Ascending aorta (tissue), 2 donors: ENCODE measurements at places on chromosomes 2 and 18. TPM values are rescaled to one million over a fixed set of nuclear protein-coding genes. Genes with fewer than 3 reads are reported as not detected.

DNA sequence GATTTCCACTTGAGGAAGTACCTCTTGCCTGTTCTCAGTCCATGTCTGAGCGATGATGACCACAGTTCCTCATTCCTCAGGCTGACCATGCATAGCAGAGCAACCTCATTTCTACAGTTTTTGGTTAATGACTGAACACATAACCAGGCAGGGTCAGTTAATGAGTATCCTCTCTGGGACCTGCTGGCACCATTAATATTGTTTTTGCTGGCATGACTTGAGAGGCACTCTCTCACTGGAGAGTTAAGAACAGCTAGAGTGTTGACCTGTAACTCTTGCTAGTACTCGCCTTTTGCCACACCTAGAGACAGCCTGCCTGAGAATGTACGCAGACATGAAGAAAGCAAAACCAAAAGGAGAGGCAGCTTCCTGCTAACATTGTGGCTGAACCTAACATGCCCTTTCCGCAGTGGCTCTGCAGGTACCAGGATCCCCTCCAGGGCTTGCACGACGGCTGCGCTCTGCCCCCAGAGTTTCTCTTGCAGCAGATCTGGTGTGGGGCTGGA lies 23.9 kb downstream of the PECR start:
- H3K27me3 ChIP-seq, result no peaks in the 10 kb centered on the region
- no peak overlapping the region for H3K27ac ChIP-seq
- H3K36me3 ChIP-seq, result peaks cover 9% of the 10 kb centered on the region
- DNase-seq, result no peak
- H3K4me1 ChIP-seq, result no peaks in the 10 kb centered on the region
- no peak overlapping the region for H3K4me3 ChIP-seq

- H3K4me3 ChIP-seq, result no peak overlapping the region
- H3K4me1 ChIP-seq, result no peaks in the 10 kb centered on the region
- DNase-seq, result no peak
Measured at GRCh38 chr2:188623995-188624643, 332.4 kb downstream of the GULP1 start.

- no peak for DNase-seq
- H3K27ac ChIP-seq, result peak overlapping the region; percentile 4
- no peaks in the 10 kb centered on the region for H3K36me3 ChIP-seq
- H3K4me1 ChIP-seq, result no peaks in the 10 kb centered on the region
- H3K4me3 ChIP-seq, result no peak overlapping the region
- no peaks in the 10 kb centered on the region for H3K27me3 ChIP-seq
Measured at GRCh38 chr2:226690461-226691024, 109.1 kb downstream of the IRS1 start.

GRCh38 chr2:235183786-235184185 lies 232.0 kb downstream of the SH3BP4 start:
- H3K27me3 ChIP-seq, result no peaks in the 10 kb centered on the region
- no peaks in the 10 kb centered on the region for H3K4me1 ChIP-seq
- DNase-seq, result no peak
- H3K27ac ChIP-seq, result no peak overlapping the region

GRCh38 chr2:210901326-210901725 lies 344.9 kb downstream of the CPS1 start:
- no peaks in the 10 kb centered on the region for H3K27me3 ChIP-seq
- H3K4me1 ChIP-seq, result no peaks in the 10 kb centered on the region
- H3K36me3 ChIP-seq, result no peaks in the 10 kb centered on the region

DNA sequence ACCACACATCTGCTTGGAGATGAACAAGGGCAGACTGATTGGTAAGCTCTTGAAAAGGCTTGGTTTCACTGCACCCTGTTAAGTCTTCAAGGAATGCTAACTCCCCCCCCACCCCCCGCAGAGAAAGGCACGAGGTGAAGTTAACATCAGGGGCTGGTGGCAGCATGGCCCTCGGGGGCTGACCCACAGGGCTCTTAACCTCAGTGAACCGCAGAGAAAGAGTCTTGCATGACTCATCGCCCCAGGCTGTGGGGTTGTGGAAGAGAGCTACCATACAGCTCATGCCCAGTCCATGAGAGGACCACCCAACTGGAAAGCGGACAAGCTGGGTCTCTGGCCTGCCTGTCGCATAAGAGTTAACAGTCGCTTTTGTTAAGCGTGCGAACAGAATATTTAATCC lies 10.6 kb upstream of the CEP68 start:
- H3K36me3 ChIP-seq, result no peaks in the 10 kb centered on the region
- no peak for DNase-seq
- H3K4me3 ChIP-seq, result no peak overlapping the region
- no peaks in the 10 kb centered on the region for H3K27me3 ChIP-seq
- H3K27ac ChIP-seq, result no peak overlapping the region
- no peaks in the 10 kb centered on the region for H3K4me1 ChIP-seq

- no peak for DNase-seq
- no peaks in the 10 kb centered on the region for H3K27me3 ChIP-seq
- peak overlapping the region; percentile 47 for H3K27ac ChIP-seq
- H3K36me3 ChIP-seq, result no peaks in the 10 kb centered on the region
- peaks cover 5% of the 10 kb centered on the region for H3K4me1 ChIP-seq
Measured at GRCh38 chr2:203591642-203592041, 56.5 kb upstream of the RAPH1 start.

DNA sequence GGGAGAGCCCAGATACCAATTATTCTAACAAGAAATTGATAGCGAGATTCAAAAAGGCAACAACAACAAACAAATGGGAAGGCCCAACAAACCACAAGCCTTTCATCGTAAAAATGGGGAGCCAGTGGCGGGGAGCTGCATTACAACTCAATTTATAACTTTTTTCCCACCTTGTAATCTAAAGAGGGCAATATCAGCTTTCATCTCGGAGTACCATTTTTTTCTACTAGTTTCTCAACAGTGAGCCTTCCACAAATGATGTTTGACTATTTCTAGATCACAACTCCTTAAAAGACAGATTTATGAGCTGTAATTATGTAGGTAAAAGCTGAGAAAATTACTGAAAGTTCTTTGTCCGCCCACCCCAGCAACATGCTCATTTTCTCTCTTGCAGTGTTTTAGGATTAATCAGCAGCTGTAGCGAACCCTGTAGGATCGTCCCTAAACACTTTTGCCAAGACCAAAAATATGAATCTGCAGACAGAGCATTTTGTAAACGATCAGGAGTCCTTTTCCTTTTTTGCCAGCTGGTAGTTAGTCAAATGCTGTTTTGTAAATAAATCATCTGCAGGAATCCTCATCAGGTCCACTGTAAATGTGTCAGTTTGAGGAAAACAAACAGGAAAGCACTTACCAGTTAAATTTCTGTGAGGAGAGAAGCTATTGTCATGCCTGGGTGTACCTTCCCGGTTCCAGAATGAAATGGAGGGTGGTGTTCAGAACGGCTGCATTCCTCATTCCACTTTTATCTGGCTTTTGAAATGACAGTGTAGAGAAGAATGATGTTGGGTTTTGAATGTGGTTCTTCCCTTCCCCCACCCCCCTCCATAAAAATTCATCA lies 53.2 kb downstream of the EEF1B2 start:
- no peak overlapping the region for H3K4me3 ChIP-seq
- no peak overlapping the region for H3K27ac ChIP-seq
- no peaks in the 10 kb centered on the region for H3K4me1 ChIP-seq

DNA sequence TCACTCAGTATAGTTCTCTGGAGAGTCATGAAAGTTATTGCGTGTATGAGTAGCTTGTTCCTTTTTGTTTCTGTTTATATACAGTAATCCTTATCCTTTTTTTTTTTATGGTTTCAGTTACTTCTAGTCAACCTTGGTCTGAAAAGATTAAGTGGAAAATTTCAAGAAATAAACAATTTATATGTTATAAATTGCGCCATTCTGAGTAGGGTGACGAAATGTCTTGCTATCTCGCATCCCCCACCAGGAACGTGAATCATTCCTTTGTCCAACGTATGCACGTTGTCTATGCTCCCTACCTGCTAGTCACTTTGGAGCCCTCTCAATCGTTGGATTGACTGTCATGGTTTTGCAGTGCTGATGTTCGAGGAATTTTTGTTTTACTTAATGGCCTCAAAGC lies 60.4 kb downstream of the FAM117B start:
- no peak overlapping the region for H3K27ac ChIP-seq
- no peak overlapping the region for H3K4me3 ChIP-seq
- H3K4me1 ChIP-seq, result no peaks in the 10 kb centered on the region

- no peak for DNase-seq
- H3K4me3 ChIP-seq, result no peak overlapping the region
- H3K27me3 ChIP-seq, result no peaks in the 10 kb centered on the region
- H3K27ac ChIP-seq, result peak overlapping the region; percentile 20
- H3K36me3 ChIP-seq, result no peaks in the 10 kb centered on the region
Measured at GRCh38 chr18:62037989-62038778, 145.4 kb upstream of the RNF152 start.

- H3K27ac ChIP-seq, result no peak overlapping the region
- H3K4me3 ChIP-seq, result no peak overlapping the region
- no peaks in the 10 kb centered on the region for H3K36me3 ChIP-seq
- H3K27me3 ChIP-seq, result no peaks in the 10 kb centered on the region
Measured at GRCh38 chr18:28040211-28040610, 136.7 kb downstream of the CDH2 start.

GRCh38 chr2:152820048-152820447 lies 101.6 kb downstream of the ARL6IP6 start:
- no peaks in the 10 kb centered on the region for H3K36me3 ChIP-seq
- no peaks in the 10 kb centered on the region for H3K27me3 ChIP-seq

GRCh38 chr18:12599966-12600365 lies 57.9 kb downstream of the SPIRE1 start:
- no peaks in the 10 kb centered on the region for H3K36me3 ChIP-seq
- DNase-seq, result no peak
- H3K27me3 ChIP-seq, result no peaks in the 10 kb centered on the region
- no peak overlapping the region for H3K27ac ChIP-seq
- no peak overlapping the region for H3K4me3 ChIP-seq

GRCh38 chr2:233031556-233032500 lies 644 bp upstream of the NEU2 start:
- H3K36me3 ChIP-seq, result no peaks in the 10 kb centered on the region
- no peak overlapping the region for H3K27ac ChIP-seq
- no peaks in the 10 kb centered on the region for H3K27me3 ChIP-seq
- no peak for DNase-seq
- H3K4me1 ChIP-seq, result peaks cover 4% of the 10 kb centered on the region
- no peak overlapping the region for H3K4me3 ChIP-seq

GRCh38 chr2:38113051-38113450 lies 37.1 kb upstream of the CYP1B1 start:
- no peaks in the 10 kb centered on the region for H3K36me3 ChIP-seq
- H3K27ac ChIP-seq, result no peak overlapping the region
- H3K4me3 ChIP-seq, result no peak overlapping the region
- no peaks in the 10 kb centered on the region for H3K4me1 ChIP-seq

- no peaks in the 10 kb centered on the region for H3K27me3 ChIP-seq
- H3K36me3 ChIP-seq, result no peaks in the 10 kb centered on the region
- DNase-seq, result no peak
- H3K4me3 ChIP-seq, result no peak overlapping the region
- H3K27ac ChIP-seq, result no peak overlapping the region
- no peaks in the 10 kb centered on the region for H3K4me1 ChIP-seq
Measured at GRCh38 chr2:30713698-30714097, 93.5 kb downstream of the CAPN13 start.

DNA sequence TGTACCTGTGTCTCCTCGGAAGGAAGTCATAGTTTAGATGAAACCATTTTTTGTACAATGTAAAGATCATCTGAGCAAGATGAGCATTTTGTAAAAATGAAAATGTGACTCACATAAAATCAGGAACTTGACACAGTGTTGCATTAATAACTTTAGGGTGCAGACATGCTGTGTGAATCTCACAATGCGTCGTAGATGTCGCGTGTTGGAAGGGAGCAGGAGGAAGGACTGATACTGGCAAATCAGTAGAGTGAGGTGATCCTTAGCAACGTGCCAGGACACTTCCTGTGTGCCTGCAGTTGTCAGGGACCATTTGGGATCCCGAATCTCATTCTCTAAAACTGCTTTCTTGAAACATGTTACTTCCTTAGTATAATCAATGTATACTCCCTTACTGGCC lies 103.1 kb downstream of the SH3BP4 start:
- H3K27me3 ChIP-seq, result no peaks in the 10 kb centered on the region
- peaks cover 6% of the 10 kb centered on the region for H3K36me3 ChIP-seq

- no peak overlapping the region for H3K4me3 ChIP-seq
- no peaks in the 10 kb centered on the region for H3K36me3 ChIP-seq
- DNase-seq, result no peak
- H3K4me1 ChIP-seq, result peaks cover 4% of the 10 kb centered on the region
- no peak overlapping the region for H3K27ac ChIP-seq
Measured at GRCh38 chr2:205946226-205946625, 139.7 kb downstream of the INO80D start.

DNA sequence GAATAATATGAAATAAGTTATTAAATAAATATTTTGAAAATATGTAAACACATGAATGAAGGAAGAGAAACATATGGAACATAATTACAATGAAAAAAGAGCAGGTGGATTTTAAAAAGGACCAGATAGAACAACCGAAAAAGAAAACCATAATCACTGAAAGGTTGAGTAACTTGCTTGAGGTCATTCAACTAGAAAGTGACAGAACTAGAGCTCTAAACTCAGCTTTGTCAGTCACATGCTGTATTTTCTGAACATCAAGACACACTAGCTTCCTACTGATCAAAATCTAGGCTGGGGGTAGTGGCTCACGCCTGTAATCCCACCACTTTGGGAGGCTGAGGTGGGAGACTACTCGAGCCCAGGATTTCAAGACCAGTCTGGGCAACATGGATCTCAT lies 30.0 kb upstream of the ITGAV start:
- H3K36me3 ChIP-seq, result no peaks in the 10 kb centered on the region
- H3K4me3 ChIP-seq, result no peak overlapping the region
- H3K27ac ChIP-seq, result no peak overlapping the region
- no peaks in the 10 kb centered on the region for H3K4me1 ChIP-seq
- H3K27me3 ChIP-seq, result no peaks in the 10 kb centered on the region
- no peak for DNase-seq

- no peaks in the 10 kb centered on the region for H3K36me3 ChIP-seq
- no peak overlapping the region for H3K27ac ChIP-seq
- no peak overlapping the region for H3K4me3 ChIP-seq
- DNase-seq, result no peak
- H3K4me1 ChIP-seq, result no peaks in the 10 kb centered on the region
Measured at GRCh38 chr2:54701029-54701428, 22.4 kb upstream of the EML6 start.

GRCh38 chr18:41972067-41972925 lies 17.3 kb downstream of the PIK3C3 start:
- no peak overlapping the region for H3K4me3 ChIP-seq
- no peaks in the 10 kb centered on the region for H3K27me3 ChIP-seq
- H3K27ac ChIP-seq, result no peak overlapping the region
- no peak for DNase-seq

The HOXD1 gene
- total RNA-seq, result 9.8 TPM

The EPG5 gene
- total RNA-seq, result 9.8 TPM

The AMER3 gene
- total RNA-seq, result not detected

The GLI2 gene
- 23.1 TPM for total RNA-seq

The HNMT gene
- 22.2 TPM for total RNA-seq

The SERPINB11 gene
- total RNA-seq, result not detected

The PARD6G gene
- 7.9 TPM for total RNA-seq

The M1AP gene
- not detected for total RNA-seq

The SLC9A4 gene
- total RNA-seq, result not detected

The TDRD15 gene
- total RNA-seq, result not detected

The HOXD8 gene
- total RNA-seq, result 19.8 TPM

The EFR3B gene
- 0.32 TPM for total RNA-seq

The RAD51AP2 gene
- not detected for total RNA-seq
